Naive thymus-derived CD4-positive, alpha-beta T cell (primary cell): ENCODE measurements at places on chromosomes 2 and 18. TPM values are rescaled to one million over a fixed set of nuclear protein-coding genes. Genes with fewer than 3 reads are reported as not detected.

DNA sequence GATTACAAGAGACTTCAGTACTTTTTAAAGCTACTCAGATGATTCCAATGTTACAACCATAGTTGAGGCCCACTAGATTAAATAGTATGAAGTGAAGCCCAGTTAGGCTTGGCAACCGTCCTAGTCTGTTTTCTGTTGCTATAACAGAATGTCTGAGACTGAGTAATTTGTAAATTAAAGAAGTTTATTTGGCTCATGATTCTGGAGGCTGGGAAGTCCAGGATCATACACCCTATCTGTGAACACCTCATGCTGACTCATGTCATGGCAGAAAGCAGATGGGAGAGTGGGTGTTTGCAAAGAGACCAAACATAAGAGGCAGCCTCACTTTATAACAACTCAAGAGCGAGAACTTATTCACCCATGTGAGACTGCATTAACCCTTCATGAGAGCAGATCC is 63.1 kb downstream of the CCDC150 start:
- no peak for DNase-seq

The ANKRD30B gene
- total RNA-seq: not detected

GRCh38 chr2:38578832-38579231 is 23.9 kb downstream of the HNRNPLL start:
- DNase-seq: no peak

The ARHGAP28 gene
- total RNA-seq: not detected

DNA sequence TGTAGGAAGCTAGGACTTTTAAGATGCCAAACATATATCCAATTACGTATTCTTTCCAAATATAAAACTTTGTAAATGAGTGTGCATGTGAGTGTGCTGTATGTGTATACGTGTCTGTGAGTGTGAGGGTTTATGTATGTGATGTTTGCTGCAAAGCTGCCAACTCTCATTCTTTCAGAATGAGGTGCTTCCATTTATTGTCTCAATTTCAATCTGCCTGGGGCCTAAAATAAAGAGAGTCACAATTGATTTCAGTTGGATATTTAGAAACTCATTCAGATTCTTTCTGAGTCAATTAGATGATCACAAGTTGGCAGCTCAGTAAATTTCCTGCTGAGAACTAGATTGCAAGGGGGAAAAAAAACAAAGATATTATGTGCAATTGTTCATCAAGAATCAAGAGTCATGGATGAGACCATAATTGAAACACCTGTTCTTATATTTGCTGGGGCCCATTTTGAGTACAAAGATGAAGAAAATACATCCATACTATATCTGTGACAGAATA is 621.2 kb upstream of the ACVR2A start:
- DNase-seq: no peak
